Heart left ventricle (tissue), 16 donors: ENCODE measurements at places on chromosomes 3 and 15. TPM values are rescaled to one million over a fixed set of nuclear protein-coding genes. Genes with fewer than 3 reads are reported as not detected.

DNA sequence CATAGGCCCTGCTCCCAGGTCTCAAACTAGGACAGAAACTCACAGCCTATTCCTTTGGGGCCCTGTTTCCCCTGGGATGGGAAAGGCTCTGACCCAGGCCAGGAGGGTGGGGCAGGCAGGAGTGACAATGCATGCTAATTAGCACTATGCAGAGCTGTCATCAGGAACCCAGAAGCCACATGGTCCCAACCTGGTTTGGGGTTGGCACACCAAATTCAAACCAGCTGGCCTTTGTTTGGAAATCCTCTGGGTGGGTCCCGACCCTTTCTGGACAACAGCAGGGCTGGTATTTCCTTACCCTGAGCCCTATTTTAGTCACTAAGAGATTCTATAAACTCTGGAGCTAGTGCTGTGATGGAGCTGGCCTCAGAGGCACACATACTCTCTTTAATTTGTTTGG lies 166.2 kb downstream of the LRTM1 start:
- H3K27ac ChIP-seq, result no peak overlapping the region
- DNase-seq, result no peak
- no peaks in the 10 kb centered on the region for H3K36me3 ChIP-seq
- no peak overlapping the region for H3K4me3 ChIP-seq
- H3K4me1 ChIP-seq, result no peaks in the 10 kb centered on the region

DNA sequence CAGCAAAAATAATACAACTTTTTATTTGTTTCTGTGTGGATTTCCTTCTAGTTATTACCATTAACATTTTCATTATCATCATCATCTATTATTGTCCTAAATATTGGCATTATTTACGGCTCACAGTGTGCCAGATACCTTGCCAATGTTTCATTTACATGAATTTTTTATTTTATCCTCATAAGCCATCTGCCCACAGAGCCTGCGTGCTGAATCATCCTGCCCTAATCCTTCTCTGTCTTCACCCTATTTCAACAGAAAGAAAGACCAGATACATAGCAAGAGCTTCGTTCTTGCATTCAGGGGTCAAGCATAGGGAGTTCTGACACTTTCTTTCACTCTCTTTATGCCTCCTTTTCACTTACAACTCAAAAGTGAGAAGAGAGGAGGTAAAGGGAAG lies 82.0 kb downstream of the KCNMB2 start:
- no peaks in the 10 kb centered on the region for H3K27me3 ChIP-seq
- no peaks in the 10 kb centered on the region for H3K36me3 ChIP-seq
- peaks cover 12% of the 10 kb centered on the region for H3K4me1 ChIP-seq
- no peak for DNase-seq
- H3K27ac ChIP-seq, result peak overlapping the region; percentile 23
- H3K4me3 ChIP-seq, result peak overlapping the region; percentile 12

GRCh38 chr15:70892912-70893560 lies 410 bp downstream of the LRRC49 start:
- H3K4me1 ChIP-seq, result no peaks in the 10 kb centered on the region
- H3K4me3 ChIP-seq, result peak overlapping the region; percentile 74
- H3K36me3 ChIP-seq, result peaks cover 17% of the 10 kb centered on the region
- peak overlapping the region; percentile 61 for H3K27ac ChIP-seq

The PDIA3 gene
- 172 TPM for total RNA-seq

DNA sequence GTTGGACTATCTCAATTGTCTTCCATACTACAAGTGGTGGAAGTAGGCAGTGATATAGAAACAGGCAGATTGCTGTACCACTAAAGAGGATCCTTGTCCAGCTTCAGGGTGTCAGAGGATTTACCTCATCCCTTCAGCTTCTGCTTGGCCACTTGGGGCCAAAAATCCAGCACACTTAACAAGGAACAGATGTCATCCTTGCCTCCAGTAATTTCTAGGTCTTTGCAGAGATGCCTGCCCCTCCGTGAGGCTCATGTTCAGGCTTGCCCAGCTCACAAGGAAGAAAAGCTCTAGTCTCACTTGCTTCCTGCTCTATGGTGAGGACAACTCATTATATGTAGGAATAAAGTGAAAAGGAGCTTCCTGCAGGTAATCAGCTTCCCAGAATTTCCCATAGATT lies 510.3 kb downstream of the EPHA3 start:
- H3K36me3 ChIP-seq, result no peaks in the 10 kb centered on the region
- DNase-seq, result no peak
- H3K27me3 ChIP-seq, result no peaks in the 10 kb centered on the region
- no peak overlapping the region for H3K27ac ChIP-seq
- no peak overlapping the region for H3K4me3 ChIP-seq

DNA sequence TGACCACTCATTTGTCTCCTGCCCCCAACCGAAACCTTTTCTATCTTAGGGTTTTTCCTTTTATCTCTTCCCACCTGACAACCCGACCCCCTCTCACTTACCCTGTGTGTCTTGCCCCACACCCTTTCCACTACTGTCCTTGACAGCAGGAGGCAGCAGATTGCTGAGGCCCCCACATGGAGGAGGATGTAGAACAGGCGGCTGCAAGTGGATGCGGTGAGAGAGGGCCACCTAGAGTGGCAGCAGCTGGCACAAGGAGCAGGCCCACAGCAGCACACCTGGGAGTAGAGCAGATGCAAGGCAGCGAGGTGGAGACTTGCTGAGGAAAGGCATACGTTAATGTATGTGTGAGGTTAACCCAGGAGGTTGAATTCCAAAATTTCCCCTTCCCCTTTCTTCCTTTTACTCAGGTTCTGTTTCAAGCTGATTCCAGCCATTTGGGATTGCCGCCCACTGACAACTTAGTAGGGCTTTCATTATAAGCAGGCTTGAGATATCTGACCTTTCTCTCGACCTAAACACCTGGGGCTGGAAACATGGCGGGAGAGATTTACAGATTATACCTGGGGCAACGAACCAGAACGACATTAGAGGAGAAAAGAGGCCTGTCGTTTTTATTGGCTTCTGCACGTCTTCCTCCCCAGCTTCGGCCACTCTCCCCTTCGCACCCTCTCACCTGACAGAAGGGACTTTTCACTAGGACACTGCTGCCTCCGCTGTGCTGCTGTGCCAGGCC lies 643 bp downstream of the SERINC4 start:
- H3K27ac ChIP-seq, result peak overlapping the region; percentile 89
- no peaks in the 10 kb centered on the region for H3K27me3 ChIP-seq
- no peak overlapping the region for H3K4me3 ChIP-seq
- H3K4me1 ChIP-seq, result peaks cover 24% of the 10 kb centered on the region
- H3K36me3 ChIP-seq, result peaks cover 81% of the 10 kb centered on the region
- no peak for DNase-seq

The CCR1 gene
- total RNA-seq, result 3.4 TPM

- no peaks in the 10 kb centered on the region for H3K36me3 ChIP-seq
- H3K4me3 ChIP-seq, result peak overlapping the region; percentile 66
- DNase-seq, result no peak
- no peaks in the 10 kb centered on the region for H3K27me3 ChIP-seq
- H3K27ac ChIP-seq, result no peak overlapping the region
Measured at GRCh38 chr15:82951472-82952157, 905 bp downstream of the HOMER2 start.

GRCh38 chr3:69787436-69788168 lies 48.3 kb downstream of the MITF start:
- peak overlapping the region; percentile 29 for H3K27ac ChIP-seq
- DNase-seq, result no peak
- H3K36me3 ChIP-seq, result no peaks in the 10 kb centered on the region
- H3K27me3 ChIP-seq, result no peaks in the 10 kb centered on the region
- H3K4me3 ChIP-seq, result no peak overlapping the region

The REC114 gene
- 0.82 TPM for total RNA-seq

The POLQ gene
- 0.39 TPM for total RNA-seq

The DET1 gene
- 11.1 TPM for total RNA-seq

The PDHB gene
- 220 TPM for total RNA-seq

DNA sequence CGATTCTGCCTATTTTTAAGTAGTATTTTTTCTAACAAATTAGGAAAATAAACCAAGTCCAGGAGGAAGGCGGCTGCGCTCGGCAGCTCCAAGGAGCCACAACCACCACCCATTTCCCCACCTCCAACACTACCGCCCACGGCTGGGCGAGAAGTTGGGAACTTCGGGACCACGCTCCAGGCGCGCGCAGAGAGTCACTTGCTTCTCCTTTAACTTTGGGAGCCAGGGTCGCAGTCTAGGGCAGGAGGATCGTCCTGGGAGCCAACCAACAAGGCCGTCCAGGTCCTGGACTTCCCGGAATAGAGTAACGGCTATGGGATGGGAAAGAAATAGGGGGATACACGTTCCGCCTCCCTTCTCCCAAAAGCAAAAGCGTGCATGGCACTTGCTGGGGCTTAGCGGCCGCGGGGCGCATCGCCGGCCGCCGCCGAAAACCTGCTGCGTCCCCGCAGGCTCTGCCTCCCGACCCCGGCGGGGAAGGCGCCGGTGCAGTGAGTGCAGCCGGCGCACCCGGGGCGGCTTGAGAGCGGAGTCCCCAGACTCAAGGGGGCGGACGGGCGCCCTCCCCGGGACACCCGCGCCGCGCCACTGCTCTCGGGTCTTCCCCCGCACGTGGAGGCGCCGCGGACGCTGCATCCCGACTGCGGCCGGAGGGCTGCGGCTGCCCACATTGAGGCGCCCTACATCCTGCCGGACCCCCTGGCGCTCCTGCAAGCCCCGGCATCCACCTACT lies 699 bp downstream of the MEGF11 start:
- H3K27ac ChIP-seq, result no peak overlapping the region
- no peak for DNase-seq
- peak overlapping the region; percentile 56 for H3K4me3 ChIP-seq
- peaks cover 14% of the 10 kb centered on the region for H3K4me1 ChIP-seq

GRCh38 chr3:107710851-107711250 lies 188.1 kb downstream of the BBX start:
- H3K4me3 ChIP-seq, result no peak overlapping the region
- H3K27ac ChIP-seq, result no peak overlapping the region
- peaks cover 16% of the 10 kb centered on the region for H3K36me3 ChIP-seq
- H3K4me1 ChIP-seq, result no peaks in the 10 kb centered on the region
- H3K27me3 ChIP-seq, result no peaks in the 10 kb centered on the region

GRCh38 chr3:64345371-64345770 lies 120.1 kb upstream of the PRICKLE2 start:
- DNase-seq, result no peak
- H3K27me3 ChIP-seq, result no peaks in the 10 kb centered on the region
- no peak overlapping the region for H3K27ac ChIP-seq
- H3K4me1 ChIP-seq, result peaks cover 20% of the 10 kb centered on the region
- no peaks in the 10 kb centered on the region for H3K36me3 ChIP-seq

The SYNPR gene
- total RNA-seq, result 1.0 TPM

GRCh38 chr15:27884726-27885125 lies 214.4 kb downstream of the OCA2 start:
- H3K27ac ChIP-seq, result no peak overlapping the region
- H3K36me3 ChIP-seq, result no peaks in the 10 kb centered on the region
- DNase-seq, result no peak
- no peak overlapping the region for H3K4me3 ChIP-seq
- H3K4me1 ChIP-seq, result no peaks in the 10 kb centered on the region
- no peaks in the 10 kb centered on the region for H3K27me3 ChIP-seq

GRCh38 chr3:12449889-12450682 lies 34.2 kb upstream of the TSEN2 start:
- H3K27ac ChIP-seq, result no peak overlapping the region
- no peak for DNase-seq
- H3K4me1 ChIP-seq, result no peaks in the 10 kb centered on the region
- no peaks in the 10 kb centered on the region for H3K36me3 ChIP-seq
- no peaks in the 10 kb centered on the region for H3K27me3 ChIP-seq

The MCF2L2 gene
- 0.23 TPM for total RNA-seq
